ENCODE measurements at places on chromosomes 5 and 9. TPM values are rescaled to one million over a fixed set of nuclear protein-coding genes. Genes with fewer than 3 reads are reported as not detected.
A peak's percentile ranks its signal among the peaks of the same experiment; 100 is the strongest.

The PCDHGC4 gene
- 2.6 TPM for total RNA-seq

The SPINK13 gene
- total RNA-seq: not detected

The NOP16 gene
- total RNA-seq: 10.1 TPM

The NOXA1 gene
- 36.7 TPM for total RNA-seq

The SLC36A2 gene
- total RNA-seq: 0.14 TPM

The CATSPER3 gene
- 1.0 TPM for total RNA-seq

The GFPT2 gene
- total RNA-seq: 9.4 TPM

The SLC2A6 gene
- 18.4 TPM for total RNA-seq

The SEMA4D gene
- 66.2 TPM for total RNA-seq

DNA sequence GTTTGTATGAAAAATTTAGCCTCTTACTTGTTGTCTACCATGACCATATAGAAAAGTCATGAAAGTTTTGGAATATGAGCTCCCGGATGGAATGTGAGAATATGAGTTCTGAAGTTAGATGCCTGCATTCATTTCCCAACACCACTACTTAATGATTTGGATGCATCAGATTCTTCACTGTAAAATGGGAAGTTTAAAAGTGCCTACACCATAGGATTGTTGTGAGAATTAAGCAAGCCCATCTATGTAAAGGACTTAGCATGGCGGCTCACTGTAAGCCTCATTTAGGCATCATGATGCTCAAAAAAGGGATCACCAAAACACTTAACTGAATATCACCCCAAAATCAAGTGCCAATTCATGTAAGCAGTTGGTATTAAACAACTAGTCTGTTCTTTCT, 177.3 kb downstream of the RAB3C start:
- DNase-seq: no peak

DNA sequence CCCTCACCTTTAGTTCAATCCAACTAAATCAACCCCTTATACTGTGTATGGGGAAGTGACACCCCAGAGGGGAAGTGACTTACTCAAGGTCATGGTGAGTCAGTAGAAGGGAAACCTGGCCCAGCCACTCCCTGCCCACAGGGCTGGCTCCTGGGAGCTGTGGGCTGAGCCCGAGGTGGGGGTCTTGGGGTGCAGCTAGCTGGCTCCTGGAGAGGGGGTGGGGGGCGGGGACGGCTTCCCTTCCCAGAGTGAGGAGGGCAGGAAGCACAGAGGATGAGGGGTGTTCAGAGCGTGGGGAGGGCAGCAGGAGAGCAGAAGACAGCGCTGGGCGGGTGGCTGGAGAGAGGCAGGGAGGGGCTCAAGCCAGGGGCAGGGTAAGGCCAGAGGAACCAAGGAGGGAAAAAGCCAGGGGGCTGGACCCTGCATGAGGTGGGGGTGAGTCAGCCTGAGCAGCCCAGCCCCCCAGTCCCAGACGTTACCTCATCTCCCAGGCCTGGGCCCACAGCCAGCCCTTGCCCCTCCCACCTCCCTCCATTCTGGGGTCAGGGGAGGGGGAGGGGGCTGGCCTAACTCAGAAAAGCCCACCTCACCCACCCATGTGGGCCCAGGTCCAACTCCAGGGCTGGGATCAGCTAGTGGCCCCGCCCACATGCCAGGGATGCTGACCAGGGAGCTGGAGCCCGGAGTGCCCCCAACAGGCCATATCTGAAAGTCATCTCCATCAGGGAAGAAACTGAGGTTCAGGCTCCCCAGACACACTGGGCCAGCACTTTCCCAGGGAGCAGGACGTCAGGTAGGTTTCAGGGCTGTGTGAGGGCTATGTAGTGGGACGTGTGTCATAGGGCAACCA, 2.8 kb downstream of the PDLIM7 start:
- DNase-seq: peak; percentile 55

DNA sequence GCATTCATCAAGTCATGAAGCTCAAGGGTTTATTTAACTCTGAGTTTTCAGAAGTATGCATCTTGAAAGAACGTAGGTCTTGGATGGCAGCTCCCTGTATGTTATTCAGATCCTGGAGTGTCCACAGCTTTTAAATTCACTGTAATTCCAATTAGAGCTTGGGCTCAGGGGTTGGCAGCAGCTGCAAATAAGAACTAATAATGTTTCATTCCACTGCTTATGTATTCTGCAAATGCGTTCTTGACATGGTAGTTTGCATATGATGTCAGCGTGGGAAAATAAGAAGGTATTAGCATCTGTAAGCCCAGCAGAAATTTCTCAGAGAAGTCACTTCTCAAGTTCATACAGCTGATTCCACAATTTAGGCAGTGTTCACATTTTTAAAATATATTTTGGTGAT, 58.4 kb downstream of the RORB start:
- no peak for DNase-seq

GRCh38 chr5:58011301-58011700, 448.6 kb downstream of the PLK2 start:
- no peak for DNase-seq

DNA sequence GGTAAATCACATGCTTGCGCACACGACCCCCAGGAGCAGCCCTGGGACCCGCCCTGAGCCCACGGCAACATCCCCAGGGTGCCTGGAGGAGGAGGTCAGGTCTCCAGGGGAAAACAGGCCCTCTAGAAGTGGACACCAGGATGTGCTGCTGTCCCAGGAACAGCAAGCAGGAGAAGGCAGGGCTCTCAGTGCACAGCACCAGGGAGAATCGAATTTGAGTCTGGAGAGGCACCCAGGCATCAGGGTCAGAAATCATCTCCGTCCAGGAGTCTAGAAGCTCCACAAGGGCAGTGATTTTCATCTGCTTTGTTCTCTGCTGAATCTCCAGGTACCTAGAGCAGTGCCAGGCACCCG, 93.6 kb downstream of the PAX5 start:
- DNase-seq: no peak

DNA sequence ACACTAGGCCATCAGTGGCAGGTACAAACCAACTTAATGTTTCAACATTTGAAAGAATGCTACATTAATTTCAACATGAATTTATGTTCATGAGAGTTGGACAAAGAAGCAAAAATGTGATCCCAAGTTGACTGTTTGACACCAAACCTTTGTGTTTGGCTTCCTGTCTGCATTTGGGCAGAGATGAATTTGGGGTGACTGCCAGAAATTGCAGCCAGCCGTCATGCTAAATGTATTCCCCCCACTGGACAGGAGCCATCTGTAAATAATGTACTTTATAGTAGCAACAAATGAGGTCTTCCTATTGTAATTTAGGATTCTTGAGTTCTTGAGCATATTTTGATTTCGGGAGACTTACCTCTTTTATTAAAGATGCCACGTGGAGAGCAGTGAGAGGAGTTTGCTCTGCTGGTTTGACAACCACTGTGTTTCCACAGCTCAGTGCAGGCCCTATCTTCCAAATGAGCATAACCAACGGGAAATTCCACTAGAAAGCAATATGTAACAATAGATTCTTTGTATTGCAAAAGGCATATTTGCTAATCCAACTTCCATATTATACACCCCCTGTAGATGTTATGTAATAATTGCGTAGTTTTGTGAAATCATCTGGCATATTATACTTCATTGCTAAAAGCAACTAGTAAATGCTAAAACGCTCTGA, 27.6 kb downstream of the ALDH1A1 start:
- DNase-seq: no peak

- no peak for DNase-seq
These were observed 572.4 kb downstream of the NR2F1-AS1 start for GRCh38 chr5:93008502-93009207.

DNA sequence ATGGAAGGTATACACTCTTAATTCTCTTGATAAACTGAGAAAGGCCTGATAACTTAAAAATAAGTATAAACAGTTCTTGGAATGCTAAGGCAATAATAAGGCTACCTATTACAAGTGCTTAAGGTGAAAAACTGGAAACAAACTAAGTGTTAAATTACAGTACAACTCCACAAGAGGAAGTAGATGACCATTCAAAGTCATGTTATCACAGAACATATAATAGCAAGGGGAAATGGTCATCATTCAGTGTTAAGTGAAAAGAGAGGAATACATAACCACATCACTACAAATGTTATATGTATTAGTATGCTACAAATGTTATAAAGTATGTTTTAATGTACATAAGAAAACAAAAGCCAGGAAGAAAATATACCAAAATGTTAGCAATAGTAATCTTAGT, 135.9 kb downstream of the CCDC192 start:
- no peak for DNase-seq

DNA sequence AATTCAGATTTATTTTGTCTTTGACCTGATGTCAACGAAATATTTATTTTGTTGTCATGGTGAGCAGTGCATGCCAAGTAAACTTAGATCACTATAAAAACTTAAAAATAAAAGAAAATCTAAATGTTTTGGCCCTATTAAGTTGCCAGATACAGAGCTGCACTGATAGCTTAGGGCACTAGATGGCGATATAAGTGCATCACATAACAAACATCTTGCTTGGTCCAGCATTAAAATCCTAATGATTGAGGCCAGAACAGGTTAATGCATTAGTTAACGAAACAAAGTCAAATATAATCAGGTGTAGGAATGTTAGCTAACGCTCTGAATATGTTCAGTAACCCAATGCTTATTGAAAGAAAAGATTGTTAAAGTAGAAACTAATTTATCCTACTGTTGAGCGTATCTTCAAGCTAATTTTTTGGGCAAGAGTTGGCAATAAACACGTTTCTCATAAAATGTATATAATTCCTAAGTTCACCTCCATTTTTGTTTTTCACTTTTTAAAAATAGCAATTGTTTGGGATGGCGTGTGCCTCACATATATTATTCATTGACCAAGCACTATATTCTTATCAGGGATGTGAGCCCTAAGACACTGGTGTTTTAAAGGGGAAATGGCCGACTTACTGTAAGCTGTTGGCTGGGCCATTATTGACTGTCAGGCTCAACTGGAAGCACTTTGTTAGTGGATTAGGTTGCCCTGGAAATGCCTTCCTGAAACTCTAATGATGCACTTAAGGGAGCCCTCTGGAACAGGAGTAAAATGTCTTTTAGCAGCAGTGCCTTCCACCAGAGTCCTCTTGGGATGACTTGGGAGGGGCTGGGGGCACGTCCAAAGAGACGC, 33.3 kb downstream of the KCTD16 start:
- DNase-seq: peak; percentile 51

- DNase-seq: no peak
These were observed 3.5 kb downstream of the RUFY1 start for GRCh38 chr5:179553875-179554274.

DNA sequence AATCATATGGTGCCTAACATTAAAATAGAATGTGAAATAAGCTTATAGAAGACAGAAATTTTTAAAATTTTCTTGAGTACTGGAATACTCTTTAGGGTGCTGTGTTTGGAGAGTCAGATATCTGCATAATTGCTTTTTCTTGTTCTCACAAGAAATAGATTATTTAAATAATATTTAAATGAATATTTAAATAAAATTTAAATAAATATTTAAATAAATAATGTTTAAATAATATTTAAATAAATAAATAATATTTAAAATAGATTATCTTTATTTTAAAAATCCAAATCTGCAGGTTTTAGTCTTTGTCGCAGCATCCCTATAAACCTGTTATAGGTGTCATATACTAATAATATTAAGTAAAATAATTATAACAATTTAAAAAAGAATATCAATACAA, 1589.4 kb downstream of the MAT2B start:
- DNase-seq: no peak

DNA sequence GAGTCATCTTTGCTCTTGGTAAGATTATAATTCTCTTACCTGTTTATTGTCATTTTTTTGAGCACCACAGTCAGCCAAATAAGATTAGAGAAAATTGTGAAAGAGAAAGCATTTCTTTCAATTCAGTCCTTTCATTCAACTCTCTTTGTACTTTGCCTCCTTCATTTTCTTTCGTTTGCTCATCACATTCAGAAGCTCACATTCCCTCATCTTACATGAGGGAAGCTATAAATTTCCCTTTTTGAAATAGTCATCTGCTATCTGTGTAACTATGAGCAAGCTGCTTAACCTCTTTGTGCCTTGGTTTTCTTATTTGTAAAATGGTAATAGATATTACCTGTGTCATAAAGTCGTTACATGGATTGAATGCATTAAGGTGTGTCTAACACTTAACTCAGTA, 41.4 kb downstream of the PAM start:
- no peak for DNase-seq

DNA sequence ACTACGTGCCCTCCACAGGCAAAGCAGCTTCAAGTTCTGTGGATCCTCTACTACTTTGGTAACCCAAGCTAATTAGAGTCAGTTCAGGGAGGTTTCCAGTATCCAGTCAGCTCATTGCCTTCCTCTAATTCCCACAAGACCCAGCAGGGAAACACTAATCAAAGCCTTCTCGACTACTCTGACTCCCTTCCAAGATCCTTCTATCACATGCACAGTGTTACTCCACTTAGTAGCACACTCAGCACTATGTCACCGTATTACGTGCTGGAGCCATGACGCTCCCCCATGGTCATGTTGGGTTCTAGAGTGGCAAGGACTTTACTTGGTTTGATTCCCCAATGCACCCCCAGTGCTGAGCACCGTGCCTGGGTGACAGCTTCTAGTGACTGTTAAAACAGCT, 53.0 kb downstream of the DCP2 start:
- DNase-seq: no peak

- DNase-seq: no peak
These were observed 15.7 kb downstream of the TMEM171 start for GRCh38 chr5:73136055-73136562.

DNA sequence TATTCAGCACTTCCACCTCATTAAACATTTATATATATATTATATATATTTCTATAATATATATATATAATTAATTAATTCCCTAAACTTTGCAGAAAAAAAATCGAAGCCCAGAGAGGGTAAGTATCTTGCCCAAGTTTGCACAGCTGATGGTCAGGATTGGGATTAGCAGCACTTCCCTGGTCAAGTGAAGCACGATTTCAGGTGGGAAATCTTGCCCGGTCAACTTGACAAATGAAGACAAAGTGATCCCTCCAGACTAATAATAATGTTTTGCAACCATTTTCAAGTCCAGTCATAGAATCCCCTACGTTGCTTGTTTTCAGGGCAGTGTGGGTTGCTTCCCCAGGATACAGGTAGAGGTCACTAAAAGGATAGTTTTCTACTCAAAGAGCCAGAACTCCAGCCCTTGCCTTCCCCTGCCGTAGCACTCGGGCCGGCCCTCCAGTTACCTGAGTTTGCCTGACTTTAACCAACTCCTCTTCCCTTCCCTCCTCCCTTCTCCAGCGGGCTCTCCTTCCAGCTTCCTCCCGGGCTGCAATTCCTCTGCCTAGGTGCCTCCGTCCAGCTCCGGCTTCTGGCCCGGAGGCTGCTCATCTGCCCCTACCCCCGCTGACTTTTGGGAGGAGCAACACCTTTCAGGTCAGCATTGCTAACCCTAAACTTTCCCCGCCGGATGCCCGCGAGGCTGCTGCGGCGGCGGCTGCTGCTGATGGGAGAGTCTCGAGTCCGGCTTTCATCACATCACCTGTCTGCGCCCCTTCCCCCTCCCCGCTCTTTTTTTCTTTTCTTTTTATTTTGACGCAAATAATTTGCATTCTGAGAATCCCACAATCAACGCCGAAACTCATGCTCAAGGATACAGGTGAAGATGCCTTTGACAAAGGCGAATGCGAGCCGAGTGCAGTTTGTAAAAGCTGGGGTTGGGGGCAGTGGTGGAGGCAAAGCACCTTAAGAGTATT, 930 bp downstream of the PRLR start:
- DNase-seq: no peak

GRCh38 chr9:106643211-106643930, 219.6 kb upstream of the ZNF462 start:
- DNase-seq: no peak
